ENCODE measurements at places on chromosomes 4 and X. TPM values are rescaled to one million over a fixed set of nuclear protein-coding genes. Genes with fewer than 3 reads are reported as not detected.

PNMA6A gene
- 0.16 TPM for total RNA-seq

FAM9B gene
- total RNA-seq: not detected

FGA gene
- total RNA-seq: not detected

CLIC2 gene
- 0.54 TPM for total RNA-seq

XG gene
- 1.8 TPM for total RNA-seq

ABLIM2 gene
- total RNA-seq: 0.32 TPM

DIPK2B gene
- 3.2 TPM for total RNA-seq

NUP62CL gene
- total RNA-seq: not detected

MAGEE1 gene
- 0.65 TPM for total RNA-seq

SPANXN5 gene
- total RNA-seq: not detected

MAGEC3 gene
- total RNA-seq: not detected

BCOR gene
- 19.9 TPM for total RNA-seq
